T-cell (primary cell): ENCODE measurements at places on chromosomes 5 and 9.

DNA sequence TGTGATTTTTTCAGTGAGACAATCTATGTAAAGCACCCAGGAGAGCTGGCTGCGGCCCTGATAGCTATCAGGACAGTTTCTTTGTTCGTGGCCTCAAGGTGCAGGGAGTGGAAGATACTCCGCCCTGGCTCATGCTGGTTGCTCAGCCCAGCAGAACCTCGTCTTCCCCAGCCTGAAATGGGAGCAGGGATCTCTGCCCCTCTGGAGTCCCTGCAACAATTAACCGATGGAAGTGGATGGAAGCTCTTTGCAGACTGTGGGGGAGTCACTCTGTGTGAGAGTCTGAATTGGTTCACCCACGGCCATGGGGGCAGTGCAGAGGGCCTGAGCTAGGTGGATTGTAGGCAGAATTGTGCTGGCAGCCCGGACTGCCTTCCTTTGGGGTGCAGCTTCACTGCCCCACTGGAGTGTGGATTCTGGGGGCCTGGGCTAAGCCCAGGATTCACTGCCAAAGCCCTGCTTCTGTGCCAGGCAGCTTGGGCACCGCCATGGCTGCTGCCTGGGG is 2.8 kb downstream of the AIF1L start:
- H3K4me3 ChIP-seq = no peak overlapping the region
- H3K27ac ChIP-seq = no peak overlapping the region
- no peaks in the 10 kb centered on the region for H3K4me1 ChIP-seq
- peaks cover 52% of the 10 kb centered on the region for H3K27me3 ChIP-seq

- H3K4me1 ChIP-seq = no peaks in the 10 kb centered on the region
- no peak overlapping the region for H3K4me3 ChIP-seq
- no peak overlapping the region for H3K27ac ChIP-seq
- DNase-seq = no peak
- H3K36me3 ChIP-seq = no peaks in the 10 kb centered on the region
Observed at GRCh38 chr9:10562581-10563343, 50.0 kb downstream of the PTPRD start.

GRCh38 chr9:137299938-137300337 is 2.1 kb downstream of the NRARP start:
- H3K36me3 ChIP-seq = no peaks in the 10 kb centered on the region
- peaks cover 7% of the 10 kb centered on the region for H3K27me3 ChIP-seq
- DNase-seq = no peak
- H3K4me3 ChIP-seq = no peak overlapping the region

DNA sequence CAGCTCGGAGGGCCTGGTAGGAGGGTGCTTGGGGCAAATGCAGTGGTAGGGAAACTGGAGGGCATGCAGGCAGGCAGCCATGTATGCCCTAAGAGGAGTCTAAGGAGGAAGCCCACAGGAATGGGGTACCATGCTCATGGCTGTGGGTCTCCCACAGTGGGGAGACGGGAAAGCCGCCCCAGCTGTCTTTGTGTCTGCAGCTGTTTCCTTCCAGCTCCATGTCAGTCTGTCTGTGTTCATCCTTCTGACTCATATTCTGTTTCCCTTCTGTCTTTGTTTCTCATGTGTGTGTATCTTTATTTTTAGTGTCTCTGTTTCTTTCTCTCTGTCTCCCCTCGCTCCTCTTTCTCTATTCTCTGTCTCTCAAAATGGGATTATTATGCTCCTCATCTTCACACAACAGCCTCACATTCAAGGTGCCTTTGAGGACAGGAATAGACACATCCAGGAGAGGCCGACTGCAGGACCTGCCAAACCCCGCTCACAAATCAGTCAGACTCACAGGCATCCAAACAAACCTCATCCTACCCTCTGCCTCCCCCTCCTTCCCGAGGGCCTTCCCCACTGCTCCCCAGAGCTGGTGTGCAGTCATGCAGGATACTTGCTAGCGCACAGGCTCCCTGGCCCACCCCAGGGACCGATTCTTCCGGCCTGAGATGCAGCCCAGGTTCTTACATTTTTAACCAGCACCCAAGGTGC is 68.4 kb upstream of the RARS1 start:
- no peak overlapping the region for H3K27ac ChIP-seq
- no peak for DNase-seq
- H3K4me1 ChIP-seq = no peaks in the 10 kb centered on the region
- H3K36me3 ChIP-seq = no peaks in the 10 kb centered on the region

GRCh38 chr5:140275837-140276236 is 27.1 kb downstream of the PFDN1 start:
- no peaks in the 10 kb centered on the region for H3K27me3 ChIP-seq
- H3K4me3 ChIP-seq = no peak overlapping the region
- H3K4me1 ChIP-seq = peaks cover 5% of the 10 kb centered on the region
- DNase-seq = no peak

- H3K4me3 ChIP-seq = no peak overlapping the region
- no peaks in the 10 kb centered on the region for H3K36me3 ChIP-seq
- no peak for DNase-seq
Observed at GRCh38 chr9:109889456-109889855, 109.5 kb downstream of the PALM2AKAP2 start.

- H3K27me3 ChIP-seq = no peaks in the 10 kb centered on the region
- peaks cover 22% of the 10 kb centered on the region for H3K36me3 ChIP-seq
- H3K27ac ChIP-seq = peak overlapping the region; percentile 93
- no peak overlapping the region for H3K4me3 ChIP-seq
- DNase-seq = no peak
- H3K4me1 ChIP-seq = peaks cover 31% of the 10 kb centered on the region
Observed at GRCh38 chr9:131258186-131258585, 18.1 kb downstream of the FAM78A start.

DNA sequence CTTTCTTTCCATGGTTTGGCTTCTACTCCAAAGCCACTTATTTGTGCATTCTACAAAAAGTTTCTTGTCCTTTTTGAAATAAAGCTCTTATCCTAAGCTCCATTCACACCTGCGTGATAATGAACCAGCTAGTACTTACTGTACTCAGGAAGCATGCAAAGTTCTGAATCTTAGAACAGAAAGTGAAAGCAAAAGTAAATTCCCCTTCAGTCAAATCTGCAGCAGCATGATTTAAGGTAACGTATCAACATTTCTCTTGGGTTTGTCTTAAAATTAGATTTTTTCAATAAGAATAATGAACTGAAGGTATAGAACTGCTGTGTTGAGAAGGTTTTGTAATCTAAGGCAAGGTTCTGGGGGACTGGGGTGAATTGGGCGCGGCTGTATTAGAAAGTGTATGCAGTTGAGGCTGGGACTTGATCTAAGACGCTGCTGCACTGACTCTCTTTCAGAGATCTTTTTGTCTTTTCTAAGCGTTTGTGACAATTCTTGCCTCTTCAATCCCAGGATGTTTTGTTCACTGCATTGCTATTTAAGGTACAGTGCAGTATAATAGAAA is at the start of gene ERAP2:
ERAP2 (plus strand) TSS at position 209 of the 559 bp plus-strand sequence. CDS start 3,186 bp downstream, outside the sequence.
- peaks cover 50% of the 10 kb centered on the region for H3K4me1 ChIP-seq
- DNase-seq = no peak
- H3K36me3 ChIP-seq = peaks cover 20% of the 10 kb centered on the region
- H3K27ac ChIP-seq = peak within 1 kb of the TSS; percentile 87
- no peaks in the 10 kb centered on the region for H3K27me3 ChIP-seq

GRCh38 chr9:91116211-91116610 is 245.5 kb downstream of the AUH start:
- H3K4me1 ChIP-seq = peaks cover 4% of the 10 kb centered on the region
- no peak overlapping the region for H3K27ac ChIP-seq
- DNase-seq = no peak
- no peak overlapping the region for H3K4me3 ChIP-seq

DNA sequence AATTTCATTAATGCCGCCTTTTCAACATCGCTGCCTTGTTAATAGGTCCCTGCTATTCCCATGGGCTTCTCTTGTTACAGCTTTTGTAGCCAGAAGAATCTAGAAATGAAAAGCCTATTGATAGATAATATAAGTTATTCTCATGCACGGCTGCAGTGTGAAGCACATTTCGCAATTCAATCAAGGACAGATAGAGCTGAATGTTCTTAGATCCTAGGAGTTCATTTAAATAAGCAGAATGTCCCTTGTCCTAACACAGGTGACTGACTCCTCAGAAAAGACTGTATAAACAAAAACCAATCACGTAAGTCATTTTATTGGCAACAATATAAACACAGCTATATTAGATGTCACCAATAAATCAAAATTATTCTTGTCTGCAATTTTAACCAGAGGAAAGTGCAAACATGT is 9.4 kb downstream of the GLIS3 start:
- H3K4me3 ChIP-seq = no peak overlapping the region
- H3K27ac ChIP-seq = no peak overlapping the region
- DNase-seq = no peak
- H3K27me3 ChIP-seq = peaks cover 12% of the 10 kb centered on the region
- no peaks in the 10 kb centered on the region for H3K36me3 ChIP-seq

- no peaks in the 10 kb centered on the region for H3K36me3 ChIP-seq
- H3K4me3 ChIP-seq = no peak overlapping the region
Observed at GRCh38 chr9:2209400-2209799, 194.3 kb downstream of the SMARCA2 start.

GRCh38 chr9:4927701-4928100 is 57.4 kb upstream of the JAK2 start:
- no peaks in the 10 kb centered on the region for H3K27me3 ChIP-seq
- DNase-seq = no peak
- H3K27ac ChIP-seq = no peak overlapping the region
- H3K4me1 ChIP-seq = no peaks in the 10 kb centered on the region
- H3K4me3 ChIP-seq = no peak overlapping the region
- H3K36me3 ChIP-seq = no peaks in the 10 kb centered on the region

DNA sequence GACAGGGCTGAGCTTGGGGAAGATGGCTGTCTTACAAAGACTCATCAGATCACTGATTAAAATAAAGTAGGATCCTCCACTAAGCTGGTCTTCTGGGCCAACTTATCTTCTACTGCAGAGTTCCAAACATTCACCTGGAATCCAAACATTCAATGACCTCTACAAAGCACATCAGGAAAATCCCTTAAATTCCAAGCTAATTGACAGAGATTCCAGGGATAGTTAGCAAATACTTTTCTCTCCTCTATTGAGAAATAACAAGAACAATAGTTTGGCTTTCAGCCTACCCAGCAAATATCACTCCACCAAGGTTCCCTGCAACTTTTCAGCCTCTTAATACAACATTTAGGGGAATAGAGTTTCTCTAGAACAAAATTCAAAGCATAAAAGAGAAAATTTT is 140.6 kb upstream of the LIFR start:
- H3K4me3 ChIP-seq = no peak overlapping the region
- peaks cover 2% of the 10 kb centered on the region for H3K27me3 ChIP-seq
- no peaks in the 10 kb centered on the region for H3K36me3 ChIP-seq
- H3K27ac ChIP-seq = no peak overlapping the region
- no peaks in the 10 kb centered on the region for H3K4me1 ChIP-seq
- no peak for DNase-seq
